ENCODE measurements at places on chromosomes 11 and 22. TPM values are rescaled to one million over a fixed set of nuclear protein-coding genes. Genes with fewer than 3 reads are reported as not detected.

Gene AQP11
- 1.6 TPM for total RNA-seq

GRCh38 chr11:115920092-115920461 lies 415.9 kb upstream of the CADM1 start:
- peaks cover 13% of the 10 kb centered on the region for H3K27me3 ChIP-seq
- H3K27ac ChIP-seq, result no peak overlapping the region
- no peaks in the 10 kb centered on the region for H3K36me3 ChIP-seq
- peaks cover 16% of the 10 kb centered on the region for H3K4me1 ChIP-seq
- DNase-seq, result no peak

DNA sequence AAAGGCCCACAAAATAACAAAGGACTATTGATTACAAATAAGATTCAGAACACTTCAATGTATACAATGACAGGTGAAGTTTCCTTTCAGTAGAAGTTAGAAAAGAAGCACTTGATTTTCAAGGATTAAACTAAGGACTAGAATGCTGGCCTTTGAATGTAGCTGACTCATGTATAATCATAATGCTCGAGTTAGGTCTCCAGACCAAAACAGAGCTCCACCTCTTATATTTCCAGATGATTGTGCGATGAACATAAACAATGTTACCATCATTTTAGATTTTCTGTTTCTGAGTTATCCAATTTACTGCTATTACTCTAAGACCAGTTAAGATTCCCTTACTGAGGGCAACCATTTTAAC lies 40.4 kb upstream of the RAPSN start:
- H3K27me3 ChIP-seq, result no peaks in the 10 kb centered on the region
- H3K27ac ChIP-seq, result peak overlapping the region; percentile 25
- no peak overlapping the region for H3K4me3 ChIP-seq
- H3K36me3 ChIP-seq, result peaks cover 15% of the 10 kb centered on the region
- DNase-seq, result no peak
- H3K4me1 ChIP-seq, result peaks cover 16% of the 10 kb centered on the region

DNA sequence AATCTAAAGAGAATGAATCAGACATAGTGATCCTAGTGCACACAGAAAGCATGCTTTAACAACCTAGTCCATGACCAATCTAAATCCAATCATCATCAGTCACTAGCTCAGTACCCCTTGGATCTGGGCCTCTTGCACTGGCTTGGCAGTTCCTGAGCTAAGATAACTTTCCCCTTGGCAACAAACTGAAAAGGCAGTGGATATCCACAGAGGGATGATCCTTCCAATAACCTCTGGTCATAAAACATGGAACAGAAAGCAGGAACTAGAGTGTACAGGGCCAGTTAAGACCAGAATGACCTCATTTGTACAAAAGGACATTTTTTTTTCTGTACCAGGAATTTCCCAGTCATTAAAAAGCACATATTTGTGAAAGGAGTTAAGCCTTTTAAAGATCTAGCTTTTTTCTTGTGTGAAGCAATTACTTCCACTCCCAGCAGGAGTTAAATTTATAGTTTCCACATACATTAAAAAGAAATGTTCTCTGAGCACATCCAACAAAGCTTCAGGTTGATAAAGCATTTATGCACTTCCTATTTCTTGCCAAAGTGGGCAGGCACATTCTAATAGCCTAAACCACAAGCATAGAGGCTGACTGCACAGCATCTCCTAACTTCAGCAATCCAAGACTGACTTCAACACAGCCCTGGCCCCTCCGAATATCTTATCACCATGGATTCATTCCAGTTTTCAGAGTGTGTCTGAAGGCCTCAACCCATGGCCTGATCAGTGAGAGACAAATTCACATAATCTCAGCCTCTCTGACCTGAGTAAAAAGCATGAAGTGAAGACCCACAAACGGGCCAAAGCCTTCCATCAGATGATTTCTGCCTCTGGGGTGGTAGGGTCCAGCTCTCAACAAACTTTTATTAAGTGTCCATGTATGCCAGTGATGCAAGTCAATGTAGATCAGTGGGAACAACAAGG lies 29.9 kb downstream of the GUCY1A2 start:
- peaks cover 38% of the 10 kb centered on the region for H3K4me1 ChIP-seq
- no peaks in the 10 kb centered on the region for H3K36me3 ChIP-seq
- no peaks in the 10 kb centered on the region for H3K27me3 ChIP-seq

DNA sequence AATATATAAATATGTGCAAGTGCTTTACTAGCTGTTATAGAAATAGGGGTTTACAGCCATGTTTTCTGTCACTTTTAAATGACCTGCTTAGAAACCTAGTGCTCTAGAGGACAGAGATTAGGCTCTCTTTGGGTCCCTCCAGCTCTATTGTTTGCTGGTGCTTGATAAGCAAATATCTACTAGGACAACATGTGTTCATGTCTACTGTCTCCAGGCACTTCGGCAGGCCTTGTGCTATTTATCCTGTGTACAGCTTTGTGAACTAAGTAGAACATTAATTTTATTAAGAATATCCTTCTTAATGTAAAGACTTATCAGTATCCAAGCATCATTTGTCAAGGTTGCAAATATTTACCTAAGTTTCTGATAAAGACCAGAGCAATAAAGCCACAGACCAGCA lies 11.9 kb upstream of the RASSF10 start:
- no peak for DNase-seq
- H3K4me1 ChIP-seq, result no peaks in the 10 kb centered on the region
- H3K36me3 ChIP-seq, result peaks cover 2% of the 10 kb centered on the region
- H3K4me3 ChIP-seq, result no peak overlapping the region
- no peak overlapping the region for H3K27ac ChIP-seq
- H3K27me3 ChIP-seq, result peaks cover 35% of the 10 kb centered on the region

Gene GALNT18
- total RNA-seq, result 35.9 TPM

DNA sequence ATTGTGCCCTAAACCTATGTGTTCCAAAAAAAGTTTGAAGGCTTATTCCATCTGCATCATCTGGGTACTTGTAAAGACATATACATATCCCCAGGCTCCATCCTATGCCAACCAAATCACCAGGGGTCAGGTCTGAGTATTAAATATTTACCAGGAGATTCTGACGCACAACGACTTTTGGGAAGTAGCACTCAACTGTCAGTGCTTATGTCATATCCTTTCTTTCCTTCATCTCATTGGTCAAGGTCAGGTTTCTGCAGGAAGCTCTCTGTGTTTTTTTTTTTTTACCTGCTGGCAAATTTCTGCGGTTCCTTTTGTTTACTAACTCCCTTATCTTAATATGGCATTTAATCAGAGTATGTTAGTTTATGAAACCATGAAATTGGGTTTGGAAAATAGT lies 22.5 kb upstream of the CYP2R1 start:
- no peak for DNase-seq
- H3K4me1 ChIP-seq, result no peaks in the 10 kb centered on the region
- H3K36me3 ChIP-seq, result no peaks in the 10 kb centered on the region

Gene CADM1
- 30.0 TPM for total RNA-seq

DNA sequence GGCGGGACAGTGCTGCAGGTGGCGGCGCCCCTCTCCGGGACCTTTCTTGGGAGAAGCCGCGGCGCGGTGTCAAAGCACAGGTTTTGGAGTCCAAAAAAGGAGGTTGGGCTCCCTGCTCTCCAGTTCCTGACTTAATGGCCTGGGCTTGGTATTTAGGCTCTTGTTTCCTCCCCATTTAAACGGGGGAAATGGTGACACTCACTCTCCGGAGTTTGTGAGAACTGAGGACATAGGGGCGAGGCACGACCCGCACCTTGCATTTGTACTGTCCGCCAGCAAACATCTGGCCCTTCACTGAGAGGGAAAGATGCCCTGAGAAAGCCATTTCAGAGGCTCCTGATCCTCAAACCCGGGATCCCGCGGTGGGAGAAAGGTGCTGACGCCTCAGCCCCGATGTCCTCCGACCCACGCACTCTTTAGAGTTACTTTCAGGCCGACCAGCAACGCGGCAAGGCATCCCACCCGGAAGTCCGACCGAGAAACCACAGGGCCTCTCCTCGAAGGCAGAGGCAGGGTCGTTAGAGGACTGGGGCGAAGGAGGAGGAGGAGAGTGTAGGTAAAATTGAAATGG lies 2.9 kb upstream of the WDR74 start:
- no peaks in the 10 kb centered on the region for H3K27me3 ChIP-seq
- DNase-seq, result no peak
- H3K4me1 ChIP-seq, result peaks cover 23% of the 10 kb centered on the region
- H3K27ac ChIP-seq, result no peak overlapping the region

GRCh38 chr11:35559949-35560348 lies 34.5 kb upstream of the PAMR1 start:
- H3K27ac ChIP-seq, result no peak overlapping the region
- H3K36me3 ChIP-seq, result no peaks in the 10 kb centered on the region
- H3K27me3 ChIP-seq, result no peaks in the 10 kb centered on the region
- H3K4me3 ChIP-seq, result no peak overlapping the region
- no peak for DNase-seq
- H3K4me1 ChIP-seq, result peaks cover 22% of the 10 kb centered on the region

DNA sequence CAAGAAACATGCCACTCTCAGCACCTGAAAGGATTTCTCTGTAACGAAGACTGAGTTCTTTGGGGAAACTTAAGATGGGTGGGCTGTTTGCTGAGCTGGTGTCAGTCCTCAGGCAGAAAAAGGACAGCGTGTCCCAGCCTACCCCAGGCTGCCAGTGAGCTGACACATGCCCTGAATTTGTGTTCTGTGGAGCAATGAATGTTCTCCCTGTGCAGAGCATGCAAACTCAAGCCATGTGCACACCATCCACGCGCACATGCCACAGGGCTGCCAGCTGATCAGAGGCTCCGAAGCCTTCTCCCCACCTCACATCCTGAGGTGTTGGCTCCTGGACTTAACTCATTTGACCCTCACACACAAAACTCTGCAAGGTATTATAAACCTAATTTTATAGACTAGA lies 104.9 kb downstream of the KCNC1 start:
- H3K4me1 ChIP-seq, result peaks cover 6% of the 10 kb centered on the region
- DNase-seq, result no peak
- no peak overlapping the region for H3K27ac ChIP-seq
- H3K4me3 ChIP-seq, result no peak overlapping the region

- H3K4me1 ChIP-seq, result peaks cover 7% of the 10 kb centered on the region
- H3K4me3 ChIP-seq, result no peak overlapping the region
- no peaks in the 10 kb centered on the region for H3K36me3 ChIP-seq
- DNase-seq, result no peak
- no peak overlapping the region for H3K27ac ChIP-seq
Measured at GRCh38 chr11:2300936-2301630, 635 bp downstream of the C11orf21 start.

GRCh38 chr11:19244084-19244483 lies 3.3 kb upstream of the E2F8 start:
- DNase-seq, result no peak
- peaks cover 2% of the 10 kb centered on the region for H3K36me3 ChIP-seq
- H3K27me3 ChIP-seq, result peaks cover 21% of the 10 kb centered on the region
- peaks cover 14% of the 10 kb centered on the region for H3K4me1 ChIP-seq
- H3K4me3 ChIP-seq, result no peak overlapping the region

Gene CHEK1
- 28.4 TPM for total RNA-seq

Gene MAP6
- 26.4 TPM for total RNA-seq

- no peaks in the 10 kb centered on the region for H3K27me3 ChIP-seq
- H3K36me3 ChIP-seq, result no peaks in the 10 kb centered on the region
- no peak for DNase-seq
- H3K4me1 ChIP-seq, result peaks cover 27% of the 10 kb centered on the region
Measured at GRCh38 chr11:110858547-110858921, 146.3 kb upstream of the ARHGAP20 start.

- peak overlapping the region; percentile 88 for H3K27ac ChIP-seq
- H3K36me3 ChIP-seq, result no peaks in the 10 kb centered on the region
- H3K4me1 ChIP-seq, result peaks cover 65% of the 10 kb centered on the region
- no peaks in the 10 kb centered on the region for H3K27me3 ChIP-seq
Measured at GRCh38 chr11:111936040-111936540, 1.1 kb upstream of the DIXDC1 start.

Gene MUC2
- total RNA-seq, result not detected

DNA sequence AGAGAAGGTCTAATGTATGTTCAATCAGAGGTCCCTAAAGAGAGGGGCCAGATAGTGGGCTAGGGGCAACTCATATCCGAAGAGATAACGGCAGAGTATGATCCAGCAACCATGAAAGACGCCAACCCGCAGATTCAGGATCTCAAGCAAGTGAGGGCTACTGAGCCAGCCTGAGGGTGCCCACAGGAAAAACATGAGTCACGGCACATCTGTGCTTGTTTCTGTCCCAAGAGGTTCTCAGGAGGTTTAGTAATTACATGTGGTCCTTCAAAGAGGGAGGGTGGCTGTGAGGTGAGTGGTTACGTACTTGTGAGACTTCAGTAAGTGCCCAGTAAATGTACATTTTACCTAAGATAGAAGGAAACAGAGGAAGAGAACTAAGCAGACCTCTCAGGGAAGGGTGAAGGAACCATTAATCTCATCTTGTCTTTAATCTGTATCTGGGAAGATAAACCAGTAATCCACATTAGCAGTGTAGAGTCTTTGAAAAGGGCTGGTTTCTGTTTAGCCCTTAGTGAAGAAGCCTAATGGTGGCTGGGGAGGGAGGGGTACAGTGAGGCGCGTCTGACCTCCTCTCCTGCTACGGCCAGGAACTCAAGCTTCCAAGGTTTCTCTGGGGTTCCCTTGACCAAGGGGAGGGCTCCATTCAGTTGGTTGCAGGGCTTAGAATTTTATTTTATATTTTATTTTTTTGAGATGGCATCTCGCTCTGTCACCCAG lies 10.2 kb downstream of the SIRT3 start:
- no peak overlapping the region for H3K4me3 ChIP-seq
- no peaks in the 10 kb centered on the region for H3K27me3 ChIP-seq
- H3K36me3 ChIP-seq, result peaks cover 9% of the 10 kb centered on the region
- H3K27ac ChIP-seq, result no peak overlapping the region

All from chondrocyte (in vitro differentiated cells).